ENCODE measurements at places on chromosomes 12 and 14.
A peak's percentile ranks its signal among the peaks of the same experiment; 100 is the strongest.

- H3K27ac ChIP-seq: peak overlapping the region; percentile 95
- H3K4me1 ChIP-seq: peaks cover 82% of the 10 kb centered on the region
- no peaks in the 10 kb centered on the region for H3K27me3 ChIP-seq
- no peaks in the 10 kb centered on the region for H3K36me3 ChIP-seq
- DNase-seq: no peak
Observed at GRCh38 chr14:76955575-76956315, 72.8 kb downstream of the IRF2BPL start.

DNA sequence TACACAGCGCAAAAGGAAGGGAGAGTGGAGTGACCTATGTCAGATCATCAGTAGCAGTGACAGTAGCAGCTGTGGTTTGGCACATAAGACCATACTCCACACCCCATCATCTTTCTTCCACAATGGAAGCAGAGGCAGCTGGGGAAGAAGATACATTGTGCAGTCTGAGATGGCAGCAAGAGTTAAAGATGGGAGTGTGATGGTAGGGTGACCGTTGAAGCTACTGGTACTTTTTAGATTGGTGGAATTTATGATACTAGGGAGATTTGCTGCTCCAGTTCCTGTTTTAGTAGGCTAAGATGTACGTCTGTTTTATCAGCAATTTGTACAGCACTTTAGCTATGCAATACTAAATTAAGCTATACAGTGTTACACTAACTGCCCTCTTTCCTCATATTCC lies 291.0 kb downstream of the FUT8 start:
- no peak for DNase-seq
- no peaks in the 10 kb centered on the region for H3K27me3 ChIP-seq
- H3K4me3 ChIP-seq: no peak overlapping the region
- H3K4me1 ChIP-seq: no peaks in the 10 kb centered on the region

GRCh38 chr12:7923241-7924236 lies 12.4 kb downstream of the SLC2A3 start:
- no peak overlapping the region for H3K27ac ChIP-seq
- H3K27me3 ChIP-seq: no peaks in the 10 kb centered on the region
- H3K4me3 ChIP-seq: no peak overlapping the region
- H3K36me3 ChIP-seq: peaks cover 48% of the 10 kb centered on the region

GRCh38 chr12:54021432-54022013 lies 6.7 kb upstream of the HOXC6 start:
- peaks cover 30% of the 10 kb centered on the region for H3K4me1 ChIP-seq
- no peak overlapping the region for H3K27ac ChIP-seq
- peaks cover 31% of the 10 kb centered on the region for H3K27me3 ChIP-seq

- no peak for DNase-seq
- H3K4me3 ChIP-seq: no peak overlapping the region
- H3K4me1 ChIP-seq: no peaks in the 10 kb centered on the region
- H3K27me3 ChIP-seq: no peaks in the 10 kb centered on the region
- no peak overlapping the region for H3K27ac ChIP-seq
- H3K36me3 ChIP-seq: no peaks in the 10 kb centered on the region
Observed at GRCh38 chr14:67493092-67493717, 4.7 kb upstream of the TMEM229B start.

All from vagina (tissue), 2 donors.